Activated CD4-positive, alpha-beta T cell treated with anti-CD3 and anti-CD28 coated beads for 48 hours (primary cell): ENCODE measurements at places on chromosomes 5 and 9.

- DNase-seq: no peak
These were observed 33.4 kb downstream of the IRX2 start for GRCh38 chr5:2718115-2718514.

GRCh38 chr9:16265688-16266087 is 604.8 kb downstream of the BNC2 start:
- DNase-seq: no peak

DNA sequence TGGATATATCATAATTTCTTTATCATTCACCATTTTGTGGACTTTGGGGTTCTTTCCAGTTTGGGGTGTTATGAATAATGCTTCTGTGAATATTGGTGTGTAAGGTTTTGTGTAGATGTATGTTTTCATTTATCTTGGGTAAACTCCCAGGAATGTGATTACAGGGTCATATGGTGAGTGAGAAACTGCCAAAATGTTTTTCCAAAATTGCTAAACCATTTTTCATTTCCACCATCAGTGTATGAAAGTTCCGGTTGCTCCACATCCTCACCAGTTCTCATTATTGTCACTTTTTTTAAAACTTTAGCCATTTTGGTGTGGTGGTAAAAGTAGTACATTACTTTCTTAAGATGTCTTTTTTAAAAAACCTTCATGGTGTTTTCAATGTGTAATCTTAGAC is 152.9 kb downstream of the NIPBL start:
- DNase-seq: no peak

- no peak for DNase-seq
These were observed 63.6 kb downstream of the FRMD3 start for GRCh38 chr9:83474631-83475030.

DNA sequence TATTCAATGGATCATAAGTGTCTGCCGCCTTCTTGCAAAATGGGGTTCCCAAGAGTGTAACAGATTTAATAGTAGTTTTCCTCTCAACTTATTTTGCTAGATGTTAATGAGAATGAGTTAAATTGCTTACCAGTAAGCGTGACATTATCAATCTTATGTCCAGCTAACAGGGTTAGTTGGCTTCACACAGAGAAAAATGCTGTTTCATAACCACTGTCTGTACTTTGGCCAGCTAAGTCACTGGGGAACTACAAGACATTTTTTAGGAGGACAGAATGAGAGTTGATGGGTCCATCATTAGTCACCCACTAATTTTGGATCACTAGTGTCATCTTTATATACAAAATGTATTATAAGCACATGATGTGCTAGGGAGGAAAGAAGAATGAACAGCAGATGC is 1.4 kb downstream of the CDC37L1 start:
- no peak for DNase-seq

- DNase-seq: no peak
These were observed 56.9 kb upstream of the SLC1A1 start for GRCh38 chr9:4433379-4433778.

- DNase-seq: no peak
These were observed 897 bp downstream of the NDST1 start for GRCh38 chr5:150508828-150509227.

- DNase-seq: no peak
These were observed 55.2 kb upstream of the AFAP1L1 start for GRCh38 chr5:149216496-149216895.

DNA sequence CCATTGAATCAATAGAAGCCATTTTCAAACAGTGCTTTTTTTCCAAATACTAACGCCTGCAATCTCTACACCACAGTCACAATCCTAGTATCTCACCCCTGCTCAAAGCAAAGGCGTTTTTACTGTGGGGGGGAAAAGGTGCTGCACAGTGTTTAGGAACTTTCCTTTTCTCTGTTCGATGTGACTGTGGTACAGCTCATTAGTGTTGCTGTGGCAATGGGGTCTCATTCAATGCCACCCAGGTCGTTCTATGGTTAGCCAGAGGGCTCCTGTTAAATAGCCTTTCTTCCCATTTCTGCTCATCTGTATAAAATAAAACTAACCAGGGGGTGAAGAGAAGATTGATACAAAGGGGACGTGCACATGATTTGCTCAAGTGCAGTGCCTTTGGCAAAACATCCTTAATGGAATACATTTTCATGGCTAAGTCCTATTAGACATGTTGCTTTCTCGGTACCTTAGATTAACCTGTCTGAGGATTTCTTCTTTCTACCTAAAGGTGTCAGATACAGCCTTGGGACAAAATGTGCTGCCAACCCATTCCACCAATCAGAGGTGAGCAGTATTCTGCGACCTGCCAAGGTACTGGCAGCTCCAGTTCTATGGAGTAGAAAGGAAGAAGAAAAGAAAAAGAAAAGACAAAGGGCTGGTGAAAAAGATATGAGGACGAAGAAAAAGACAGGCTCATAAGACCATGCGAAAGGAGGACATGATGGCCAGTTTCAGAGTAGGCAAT is 651.4 kb upstream of the DMAC1 start:
- no peak for DNase-seq
